Fibroblast of upper back skin (primary cell): ENCODE measurements at places on chromosomes 6 and 20.
A peak's percentile ranks its signal among the peaks of the same experiment; 100 is the strongest.

DNA sequence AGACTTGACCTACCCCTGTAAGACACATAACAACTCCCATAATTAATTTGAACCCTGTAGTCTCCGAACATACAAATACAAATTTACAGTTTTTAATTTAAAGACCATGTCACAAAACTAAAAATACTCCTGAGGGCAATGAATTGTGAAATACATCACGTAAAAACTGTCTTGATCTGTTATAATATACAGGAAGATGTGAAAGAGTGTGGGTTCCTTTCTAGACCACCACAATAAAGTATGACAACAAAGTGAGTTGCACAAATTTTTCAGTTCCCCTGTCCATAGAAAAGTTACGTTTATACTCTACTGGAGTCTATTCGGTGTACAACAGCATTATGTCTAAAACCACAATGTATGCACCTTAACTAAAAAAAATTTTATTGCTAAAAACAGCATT, 11.0 kb upstream of the BLOC1S5 start:
- DNase-seq, result no peak

- DNase-seq, result no peak
These were observed 8.0 kb downstream of the JAG1 start for GRCh38 chr20:10665791-10666190.

DNA sequence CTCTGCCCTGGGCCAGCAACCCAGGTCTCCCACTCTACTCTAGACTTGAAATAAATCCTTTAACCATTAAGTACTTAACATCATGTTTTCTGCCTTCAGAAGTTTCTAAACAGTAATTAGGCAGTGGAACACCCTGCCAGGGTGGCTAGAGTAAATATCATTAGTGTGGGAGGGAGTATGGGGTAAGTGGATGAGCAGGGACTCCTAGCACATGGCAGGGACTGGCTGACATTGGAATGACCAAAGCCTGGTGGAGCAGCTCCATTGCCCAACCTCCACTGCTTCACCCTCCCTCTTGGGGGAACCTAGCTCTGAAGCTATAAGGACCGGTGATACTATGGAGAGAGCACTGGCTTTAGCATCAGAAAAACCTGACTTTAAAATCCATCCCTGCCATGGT, 167.1 kb downstream of the MAFB start:
- no peak for DNase-seq

DNA sequence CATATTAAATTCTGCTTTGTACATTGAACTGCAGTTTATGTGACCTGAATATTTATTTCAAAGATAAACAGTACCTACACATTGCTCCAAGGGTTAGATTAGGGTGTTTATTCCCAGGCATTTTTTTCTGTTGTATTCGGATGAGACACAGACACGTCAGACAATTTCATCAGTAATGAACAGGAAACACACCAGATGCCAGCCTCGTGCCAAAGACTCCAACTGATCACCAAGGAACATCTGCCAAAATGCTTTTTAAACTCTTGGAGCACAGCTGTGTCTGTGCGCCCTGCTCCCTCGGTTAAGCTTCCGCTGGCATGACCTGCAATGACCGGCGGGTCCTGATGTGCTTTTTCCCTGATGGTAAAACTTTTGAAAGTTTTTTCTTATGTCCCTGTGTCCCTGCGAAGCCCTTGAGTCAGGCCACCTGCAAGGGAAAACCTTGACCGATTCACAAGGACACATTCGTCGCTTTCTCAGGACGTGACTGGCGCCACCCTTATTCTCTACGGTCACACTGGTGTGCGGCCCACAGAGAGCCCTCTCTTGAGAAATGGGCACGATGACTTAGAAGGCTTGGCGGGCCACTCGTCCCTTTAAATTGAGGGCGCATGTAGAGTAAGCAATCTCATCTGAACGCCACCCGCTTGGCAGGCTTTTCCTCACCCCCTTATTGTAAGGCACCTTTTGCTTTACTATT, 173.9 kb downstream of the QKI start:
- peak; percentile 50 for DNase-seq

DNA sequence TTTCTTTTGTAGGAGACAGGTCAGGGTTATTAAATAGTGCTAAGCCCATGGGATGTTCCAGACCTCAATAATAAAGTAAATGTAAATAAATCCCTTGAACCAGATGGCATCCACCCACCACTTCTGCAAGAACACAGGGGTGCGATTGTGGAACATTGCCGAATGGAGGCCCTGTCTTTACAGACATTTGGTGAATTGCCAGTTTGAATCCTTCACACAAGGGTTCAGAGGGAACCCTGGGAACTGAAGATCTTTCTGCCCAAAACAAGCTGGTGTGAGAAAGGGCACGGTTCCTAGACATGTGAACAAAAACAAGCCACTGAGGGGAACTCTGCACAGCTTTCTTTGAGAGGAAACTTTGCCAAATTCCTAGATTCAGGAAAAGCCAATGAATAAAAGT, 30.2 kb upstream of the RNF8 start:
- DNase-seq, result no peak

- peak; percentile 56 for DNase-seq
These were observed 37.9 kb upstream of the JARID2 start for GRCh38 chr6:15207923-15208322.

DNA sequence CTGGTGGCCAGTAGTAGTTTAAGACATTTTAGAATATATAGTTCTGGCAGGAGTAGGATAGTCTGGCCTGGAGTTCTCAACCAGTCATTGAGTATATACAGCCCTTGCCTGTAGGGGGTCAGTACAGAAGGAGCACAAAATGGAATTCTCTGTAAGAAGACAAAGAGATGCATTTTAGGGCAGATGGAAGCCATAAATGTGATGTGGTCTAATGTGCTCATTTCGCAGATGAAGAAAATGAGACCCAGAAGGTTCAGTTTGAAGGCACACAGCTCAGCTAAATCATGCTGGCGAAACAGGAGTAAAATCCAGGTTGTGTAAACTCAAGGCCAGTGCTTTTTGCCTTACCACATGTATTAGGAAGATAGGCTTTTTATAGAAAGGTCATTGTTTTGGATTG, 29.6 kb downstream of the QKI start:
- DNase-seq, result no peak

- DNase-seq, result no peak
These were observed 9.4 kb upstream of the ADTRP start for GRCh38 chr6:11788043-11788442.

DNA sequence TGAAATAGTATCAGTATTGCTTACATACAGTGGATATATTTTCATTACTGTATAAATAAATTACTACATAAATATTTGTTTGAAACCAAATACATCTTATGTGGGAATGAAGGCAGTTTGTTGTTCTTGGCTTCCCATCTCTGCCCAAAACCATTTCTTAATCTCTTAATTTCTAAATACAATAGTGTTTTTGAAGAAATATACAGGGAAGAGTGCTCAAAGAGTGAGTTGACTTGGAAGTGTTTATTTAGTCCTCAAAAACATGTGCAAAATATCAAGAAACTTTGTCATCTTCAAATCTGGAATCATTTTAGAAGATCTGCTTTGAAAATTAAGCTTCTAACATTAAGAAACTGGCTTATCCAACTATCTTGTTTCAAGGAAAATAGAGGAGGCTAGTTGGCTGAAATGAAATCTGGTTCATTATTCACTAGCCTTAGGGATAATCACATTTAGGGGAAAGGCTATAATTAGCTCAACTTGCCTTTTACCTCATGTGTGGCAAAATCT, 259.8 kb upstream of the FLRT3 start:
- no peak for DNase-seq

DNA sequence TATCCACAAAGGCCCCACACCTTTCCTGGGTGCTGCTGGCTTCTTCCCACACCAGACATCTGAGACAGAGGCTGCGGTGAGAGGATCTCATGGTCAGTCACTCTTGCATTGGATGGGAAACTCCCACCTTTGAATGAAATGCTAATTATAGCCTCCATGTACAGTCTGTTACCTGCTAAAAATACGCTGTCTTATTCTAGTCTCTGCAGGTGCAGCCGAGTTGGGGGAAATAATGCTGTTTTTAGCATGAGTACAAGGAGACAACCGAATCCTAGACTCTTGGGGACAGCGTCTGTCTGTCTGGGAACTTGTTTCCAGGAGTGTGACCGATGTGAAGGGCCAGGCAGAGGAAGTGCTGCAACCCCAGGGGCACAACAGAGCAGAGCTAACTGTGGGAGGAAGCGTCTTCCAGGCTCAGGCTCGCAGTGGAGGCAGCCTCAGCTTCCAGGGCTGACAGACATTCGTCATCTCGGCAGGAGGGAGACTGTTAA, 286.2 kb downstream of the PREX1 start:
- DNase-seq, result no peak
